ENCODE measurements at places on chromosomes 2 and 18.

- DNase-seq = no peak
These were observed 323.1 kb downstream of the NBAS start for GRCh38 chr2:15238028-15238427.

DNA sequence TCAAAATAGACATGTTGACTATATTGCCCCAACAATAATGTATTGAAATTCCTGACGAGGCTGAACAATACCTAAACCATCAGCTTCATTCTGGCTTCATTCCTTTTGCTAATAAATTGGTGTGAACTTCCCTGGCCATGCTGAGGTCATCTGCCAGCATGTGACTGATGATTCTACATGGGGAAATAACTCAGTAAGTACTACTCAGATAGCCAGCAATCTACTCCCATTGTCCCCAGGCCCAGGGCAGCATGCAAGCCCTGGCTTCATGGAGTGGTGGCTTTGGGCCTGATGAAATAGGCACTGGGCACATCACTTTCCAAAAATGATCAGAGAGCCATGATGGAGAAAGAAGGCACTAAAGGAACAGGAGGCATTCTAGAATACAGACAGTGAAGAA, 468.5 kb upstream of the PIK3C3 start:
- DNase-seq = no peak

GRCh38 chr2:48105848-48106247, 199.6 kb upstream of the FBXO11 start:
- DNase-seq = no peak

- peak; percentile 84 for DNase-seq
These were observed 26.6 kb upstream of the TCF7L1 start for GRCh38 chr2:85106489-85107180.

DNA sequence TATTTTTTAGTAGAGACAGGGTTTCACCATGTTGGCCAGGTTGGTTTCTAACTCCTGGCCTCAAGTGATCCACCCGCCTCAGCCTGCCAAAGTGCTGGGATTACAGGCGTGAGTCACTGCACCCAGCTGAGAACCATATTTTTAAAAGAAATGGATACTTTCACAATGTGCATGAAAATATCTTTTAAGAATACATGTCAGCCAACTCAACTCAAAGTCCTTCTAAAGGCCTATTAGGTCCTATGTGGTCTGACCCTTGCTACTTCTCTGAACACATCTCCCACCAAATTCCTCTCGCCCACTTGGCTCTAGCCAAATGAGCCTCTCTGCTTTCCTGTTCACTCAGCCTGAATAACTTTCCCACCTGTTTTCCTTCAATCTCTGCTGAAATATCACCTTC, 119.6 kb downstream of the MTX2 start:
- no peak for DNase-seq

- no peak for DNase-seq
These were observed 31.8 kb upstream of the RMDN2 start for GRCh38 chr2:37893327-37893726.

GRCh38 chr2:99786636-99787390, 297.0 kb upstream of the REV1 start:
- DNase-seq = no peak

GRCh38 chr18:34859496-34859895, 149.4 kb downstream of the DTNA start:
- no peak for DNase-seq

DNA sequence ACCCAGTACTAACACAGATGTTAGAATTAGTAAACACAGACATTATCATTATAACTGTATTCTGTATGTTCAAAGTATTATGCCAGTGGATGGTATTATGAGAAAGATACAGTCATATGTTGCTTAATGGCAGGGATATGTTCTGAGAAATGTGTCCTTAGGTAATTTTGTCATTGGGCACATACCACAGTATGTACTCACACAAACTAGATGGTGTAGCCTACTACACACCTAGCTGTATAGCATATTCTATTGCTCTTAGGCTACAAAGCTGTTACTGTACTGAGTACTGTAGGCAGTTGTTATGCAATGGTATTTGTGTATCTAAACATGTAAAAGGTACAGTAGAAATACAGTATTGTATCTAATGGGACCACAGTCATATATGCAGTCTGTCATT, 53.8 kb downstream of the GTF3C3 start:
- DNase-seq = peak; percentile 81

GRCh38 chr2:203798296-203799087, 69.1 kb upstream of the CTLA4 start:
- DNase-seq = no peak

GRCh38 chr2:69948032-69948962, 13.1 kb downstream of the ASPRV1 start:
- DNase-seq = no peak

DNA sequence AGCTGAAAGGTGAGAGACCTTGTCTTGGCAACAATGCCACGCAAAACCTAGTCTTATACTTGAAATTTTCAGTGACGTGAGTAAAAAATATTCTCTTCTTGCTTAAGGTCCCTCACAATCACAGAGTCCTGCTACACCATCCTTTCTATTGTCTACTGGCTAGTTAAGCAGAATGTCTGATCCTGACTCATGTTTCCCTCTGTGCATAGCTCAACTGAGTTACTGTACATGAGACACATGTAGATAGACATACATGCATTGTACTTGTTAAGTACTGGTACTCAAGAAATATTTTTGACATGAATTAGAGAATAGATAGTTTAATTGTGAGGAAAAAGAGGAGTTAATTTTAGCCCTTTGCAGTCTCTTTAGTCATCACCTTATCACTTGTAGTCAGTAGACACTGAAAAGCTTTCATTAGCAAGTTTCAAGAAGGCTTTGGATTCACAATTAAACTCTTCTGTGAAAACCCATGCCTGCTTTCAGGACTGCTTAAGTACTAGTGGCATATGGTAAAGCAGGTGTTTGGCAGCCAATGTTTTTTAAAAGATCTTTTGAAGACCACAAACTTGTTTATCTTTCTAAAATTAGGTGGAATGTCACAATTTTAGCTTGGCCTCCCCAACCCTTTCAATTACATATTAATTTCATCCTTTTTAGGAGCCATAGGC, 158.7 kb upstream of the CCDC150 start:
- DNase-seq = no peak

DNA sequence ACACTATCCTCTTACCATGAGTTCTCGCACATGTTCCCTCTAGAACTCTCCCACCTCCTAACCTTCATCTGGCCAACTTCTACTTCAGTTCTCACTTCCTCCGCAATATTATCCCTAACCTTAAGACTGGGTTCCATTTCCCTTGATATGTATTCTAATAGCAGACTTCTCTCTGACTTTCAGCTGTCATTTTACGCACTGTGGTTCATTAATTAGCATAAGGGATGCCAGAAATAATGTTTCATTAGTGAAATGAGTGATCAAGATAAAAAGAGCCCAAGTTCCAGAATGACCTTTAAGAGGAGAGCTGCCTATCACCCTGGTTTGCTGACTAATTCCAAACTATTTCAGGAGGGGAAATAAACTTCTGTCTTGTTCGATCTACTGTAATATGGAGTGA, 108.6 kb upstream of the CCDC150 start:
- no peak for DNase-seq

DNA sequence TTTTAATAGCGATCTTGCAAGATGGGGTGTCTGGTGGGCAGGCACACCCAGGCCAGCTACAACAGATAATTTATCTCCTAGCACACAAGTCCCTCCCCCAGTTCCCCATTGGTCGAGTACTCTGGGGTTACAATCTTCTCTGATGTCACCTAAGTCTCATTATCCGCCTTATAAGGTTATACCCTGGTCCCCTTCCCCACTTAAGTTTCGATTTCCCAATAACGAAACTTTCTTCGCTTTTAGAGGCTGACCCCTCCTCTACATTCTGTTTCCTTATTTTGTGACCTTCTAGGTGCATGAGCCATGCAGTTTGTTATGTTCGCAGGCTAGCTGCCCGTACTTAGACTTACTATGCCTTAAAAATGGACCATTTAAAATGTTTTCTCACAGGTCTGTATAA, 180.1 kb downstream of the CAPN13 start:
- DNase-seq = no peak

DNA sequence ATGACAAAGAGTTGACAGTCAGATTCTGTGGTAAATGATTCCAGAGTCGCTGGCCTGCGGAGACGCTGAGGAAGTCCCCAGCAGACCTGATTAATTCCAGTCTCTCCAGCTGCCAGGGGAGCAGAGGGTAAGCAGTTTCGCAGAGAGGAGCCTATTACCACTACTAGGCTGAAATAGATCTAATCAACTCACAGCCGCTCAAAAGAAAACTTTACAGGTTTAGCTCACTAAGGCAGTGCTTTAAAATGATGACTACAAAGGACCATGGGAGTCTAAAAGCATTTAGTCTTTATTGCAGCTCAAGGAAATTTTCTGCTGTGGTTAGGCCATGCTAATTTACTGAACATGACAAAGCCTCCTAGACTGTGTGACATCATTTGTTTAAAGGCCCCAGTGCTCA, 445.6 kb upstream of the POU3F3 start:
- no peak for DNase-seq

GRCh38 chr2:136801661-136802060, 36.3 kb downstream of the THSD7B start:
- DNase-seq = no peak

- no peak for DNase-seq
These were observed 181.8 kb upstream of the ARL4C start for GRCh38 chr2:234678711-234679110.

DNA sequence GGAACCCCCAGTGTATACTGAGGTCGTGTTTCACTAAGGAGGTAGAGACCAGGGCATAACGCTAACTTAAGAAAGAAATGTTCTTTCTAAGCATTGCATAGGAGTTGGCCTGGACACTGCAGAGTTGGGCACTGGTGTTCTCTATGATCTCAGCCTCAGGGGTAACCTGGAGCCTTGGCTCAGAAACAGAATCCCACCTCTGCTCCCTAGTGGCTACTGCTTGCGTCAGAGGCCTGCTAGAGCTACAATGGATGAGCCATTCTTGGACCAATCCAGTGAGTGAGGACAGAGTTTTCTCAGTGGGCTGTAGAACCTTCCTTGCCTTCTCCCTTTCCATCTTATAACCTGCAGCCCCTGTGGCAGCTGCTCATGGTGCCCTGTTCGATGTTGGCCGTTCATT, 324.4 kb upstream of the CELF4 start:
- no peak for DNase-seq

DNA sequence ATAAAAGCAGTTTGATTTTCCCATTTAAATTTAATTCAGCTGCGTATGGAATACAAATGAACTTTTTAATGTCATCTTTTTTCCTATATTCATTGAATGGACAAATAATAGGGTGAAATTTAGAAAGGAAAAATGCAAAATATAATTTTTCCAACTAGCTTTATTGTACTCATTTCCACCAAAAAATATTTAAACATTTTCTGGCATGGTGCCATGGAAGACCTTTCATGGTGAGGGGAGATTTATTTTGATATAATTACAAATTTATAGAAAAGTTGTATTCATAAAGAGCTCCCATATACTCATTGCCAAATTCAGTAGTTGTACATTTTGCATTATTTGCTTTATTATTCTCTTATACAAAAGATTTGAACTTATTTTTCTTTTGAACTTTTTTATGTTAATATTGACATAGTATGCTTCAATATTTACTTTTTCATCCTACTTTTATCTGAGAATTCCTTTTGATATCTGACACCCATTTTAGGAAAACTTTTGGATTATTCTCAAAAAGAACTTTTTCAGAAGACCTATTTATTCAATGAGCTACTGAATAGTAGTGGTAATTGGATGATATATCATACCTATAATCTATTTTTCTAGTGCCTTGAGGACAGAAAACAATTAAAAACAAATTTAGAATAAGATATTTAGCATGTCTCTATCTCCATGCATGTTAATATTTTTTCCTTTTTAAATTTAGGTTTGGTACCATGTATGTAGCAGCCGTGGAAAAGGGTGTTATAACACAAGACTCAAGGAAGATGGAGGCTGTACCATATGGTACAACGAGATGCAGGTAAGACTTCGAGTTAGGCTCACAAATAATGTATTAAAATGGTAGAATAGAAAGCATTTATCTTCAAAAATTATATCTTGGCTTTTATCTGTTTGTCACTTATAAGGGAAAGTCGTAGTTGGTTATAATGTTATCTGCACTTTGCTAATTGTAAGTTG, 37.5 kb downstream of the DDX1 start:
- no peak for DNase-seq

DNA sequence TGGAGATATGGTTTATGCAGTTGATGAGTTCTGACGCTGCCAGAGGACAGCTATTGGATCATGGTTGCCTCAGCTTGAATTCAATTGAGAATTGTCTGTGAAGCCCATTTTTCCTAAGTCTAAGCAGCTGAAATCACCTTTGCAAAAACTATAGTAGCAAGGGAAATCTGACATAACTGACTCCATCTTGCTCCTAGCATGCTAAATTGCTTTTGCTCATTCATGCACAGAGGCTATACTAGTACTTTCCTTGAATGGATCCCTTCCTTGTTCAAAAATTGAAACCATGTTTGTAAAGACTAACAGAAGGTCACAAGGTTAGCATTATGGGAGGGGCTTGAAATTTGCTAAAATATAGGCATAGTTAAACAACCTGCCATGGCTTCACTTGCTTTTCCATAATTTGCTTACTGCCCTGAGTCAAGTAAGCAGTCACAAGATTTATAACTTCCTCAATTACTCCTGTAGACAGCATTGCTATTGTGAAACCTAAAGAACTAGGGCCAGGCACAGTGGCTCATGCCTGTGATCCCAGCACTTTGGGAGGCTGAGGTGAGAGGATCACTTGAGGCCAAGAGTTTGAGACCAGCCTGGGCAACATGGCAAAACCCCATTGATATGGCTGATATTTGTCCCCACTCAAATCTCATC, 41.2 kb downstream of the CHRNA1 start:
- DNase-seq = no peak

DNA sequence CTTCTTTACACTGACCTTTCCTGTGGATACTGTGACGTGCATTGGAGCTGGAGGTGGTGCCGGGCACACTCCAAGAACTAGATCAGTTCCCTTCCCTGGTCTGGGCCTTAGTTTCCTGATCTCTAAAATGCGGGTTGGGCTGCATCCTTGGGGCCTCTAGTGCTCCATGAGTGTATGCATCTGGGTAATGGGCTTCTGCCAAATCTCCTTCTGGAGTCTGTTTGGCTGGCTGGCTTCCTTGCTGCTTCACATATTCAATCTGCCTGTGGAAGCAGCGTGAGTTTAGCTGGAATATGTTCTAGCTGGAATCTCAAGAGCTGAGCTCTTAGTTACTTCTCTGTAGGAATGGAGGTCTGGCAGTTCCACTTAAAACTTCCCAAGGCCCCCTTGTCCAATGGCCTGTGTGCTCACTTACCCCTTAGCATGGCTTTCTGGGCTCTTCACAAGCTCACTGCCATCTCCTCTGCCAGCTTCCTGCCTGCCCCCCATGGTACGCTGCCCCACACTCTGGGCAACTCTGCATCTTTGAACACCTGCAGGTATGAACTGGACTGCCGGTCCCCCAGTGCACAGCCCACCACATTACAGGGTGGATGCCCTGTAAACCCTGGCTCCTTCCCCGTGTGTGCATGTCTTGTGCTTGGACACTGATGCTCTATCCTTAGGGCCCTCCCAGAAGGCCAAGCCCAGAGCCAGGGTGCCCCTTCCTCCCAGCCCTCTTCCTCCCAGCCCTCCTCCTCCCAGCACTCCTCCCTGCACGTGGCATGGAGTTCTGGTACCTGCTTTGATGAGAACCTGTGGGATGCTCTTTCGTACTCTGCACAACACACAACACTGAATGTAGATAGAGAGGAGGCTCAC, 103.6 kb upstream of the SMAD2 start:
- DNase-seq = no peak
